ENCODE measurements at places on chromosomes 6 and 20.

- no peak for DNase-seq
Measured at GRCh38 chr6:143098054-143098671, 37.5 kb downstream of the AIG1 start.

GRCh38 chr6:81808851-81809570 lies 56.5 kb upstream of the TENT5A start:
- no peak for DNase-seq

GRCh38 chr6:15457121-15457650 lies 205.6 kb downstream of the DTNBP1 start:
- no peak for DNase-seq

DNA sequence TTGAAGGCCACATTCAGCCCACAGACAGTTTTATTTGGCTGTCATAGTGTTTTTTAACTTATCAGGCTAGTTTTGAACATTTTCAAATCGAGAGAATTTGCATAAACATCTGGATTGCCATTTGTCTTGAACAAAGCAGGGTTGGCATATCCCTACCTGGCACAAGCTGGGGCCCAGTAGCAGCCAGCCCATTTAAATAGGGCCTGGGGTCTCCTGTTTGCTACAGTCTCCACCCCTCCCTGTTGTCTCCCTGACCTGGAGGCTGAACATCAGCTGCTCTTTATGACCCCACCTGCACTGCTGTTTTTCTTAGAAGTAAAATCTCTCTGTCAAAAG lies 10.5 kb downstream of the BCAS4 start:
- DNase-seq = no peak

DNA sequence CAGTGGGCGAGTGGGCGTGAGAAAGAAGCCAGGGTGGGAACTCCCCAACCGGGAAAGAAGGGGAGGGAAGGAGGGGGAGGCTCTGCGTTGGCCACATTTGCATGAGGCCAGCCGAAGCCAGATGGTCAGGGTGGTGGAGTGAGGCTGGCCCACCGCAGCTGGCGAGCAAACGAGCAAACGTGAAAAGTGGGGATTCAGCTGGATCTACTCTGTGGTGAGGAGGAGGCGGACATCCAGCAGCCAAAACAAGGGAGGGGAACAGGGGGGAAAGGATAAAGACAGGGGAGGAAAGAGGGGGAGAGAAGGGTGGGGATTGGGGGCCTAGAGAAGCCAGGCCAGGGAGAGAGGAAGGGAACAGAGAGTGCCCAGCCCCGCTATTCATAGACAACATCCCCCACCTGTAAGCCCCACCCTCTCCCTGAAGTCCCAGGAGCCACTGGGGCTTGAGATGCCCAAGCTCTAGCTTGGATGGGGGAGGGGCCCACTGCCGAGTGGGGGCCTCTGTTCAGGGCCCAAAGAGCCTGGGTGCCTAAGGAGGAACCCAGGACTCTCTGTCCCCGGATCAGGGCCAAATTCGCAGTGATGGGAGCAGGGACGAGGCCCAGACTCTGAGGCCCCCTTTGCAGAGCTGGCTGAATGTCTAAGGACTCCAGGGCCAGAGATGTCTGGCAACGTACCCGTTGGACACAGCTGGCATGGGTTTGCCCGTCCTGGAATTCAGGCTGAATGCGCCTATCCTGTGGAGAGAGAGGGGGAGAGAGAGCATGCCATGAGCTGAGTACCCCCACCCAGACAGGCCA lies 45.1 kb downstream of the CPNE5 start:
- peak; percentile 76 for DNase-seq

GRCh38 chr20:17904027-17904426 lies 64.6 kb downstream of the SNX5 start:
- no peak for DNase-seq

DNA sequence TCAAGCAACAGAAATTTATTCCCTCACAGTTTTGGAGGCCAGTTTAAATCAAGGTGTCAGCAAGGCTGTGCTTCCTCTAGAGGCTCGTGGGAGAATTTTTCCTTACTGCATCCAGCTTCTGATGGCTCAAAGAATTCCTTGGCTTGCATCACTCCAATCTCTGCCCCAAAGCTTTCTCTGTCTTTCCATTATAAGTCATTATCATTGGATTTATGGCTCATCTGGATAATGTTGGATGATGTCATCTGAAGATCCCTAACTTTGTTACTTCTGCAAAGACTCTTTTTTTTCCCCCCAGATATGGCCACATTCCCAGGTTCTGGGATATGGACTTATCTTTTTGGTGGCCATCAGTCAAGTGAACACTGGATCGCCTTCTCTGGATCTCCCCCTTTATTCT lies 146.3 kb upstream of the B3GAT2 start:
- no peak for DNase-seq

- no peak for DNase-seq
Measured at GRCh38 chr6:123089226-123089625, 93.2 kb downstream of the CLVS2 start.

GRCh38 chr6:151181706-151182363 lies 57.9 kb upstream of the AKAP12 start:
- DNase-seq = no peak

DNA sequence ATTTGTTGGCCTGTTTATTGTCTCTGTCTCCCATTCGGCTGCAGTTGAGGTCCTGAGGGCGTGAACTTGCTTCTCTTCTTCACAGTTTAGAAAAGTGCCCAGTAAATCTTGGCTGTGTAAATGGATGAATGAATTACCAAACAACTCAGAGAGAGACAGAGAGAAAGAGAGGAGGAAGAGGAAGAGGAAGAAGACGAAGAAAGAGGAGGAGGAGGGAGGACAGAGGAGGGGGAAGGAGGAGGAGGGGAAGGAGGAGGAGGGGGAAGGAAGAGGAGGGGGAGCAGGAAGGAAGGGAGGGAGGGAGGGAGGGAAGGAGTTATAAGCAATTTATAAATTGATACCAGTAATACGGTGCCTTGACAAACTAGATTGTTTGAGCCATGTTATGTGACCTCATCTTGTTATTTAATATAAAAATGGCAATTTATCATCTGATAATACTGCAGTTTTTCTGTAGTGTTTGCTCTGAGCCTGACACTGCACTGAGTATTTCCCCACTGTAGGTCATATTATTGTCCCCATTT lies 18.7 kb downstream of the HCK start:
- no peak for DNase-seq

- no peak for DNase-seq
Measured at GRCh38 chr6:159440911-159441703, 251.9 kb downstream of the SOD2 start.

DNA sequence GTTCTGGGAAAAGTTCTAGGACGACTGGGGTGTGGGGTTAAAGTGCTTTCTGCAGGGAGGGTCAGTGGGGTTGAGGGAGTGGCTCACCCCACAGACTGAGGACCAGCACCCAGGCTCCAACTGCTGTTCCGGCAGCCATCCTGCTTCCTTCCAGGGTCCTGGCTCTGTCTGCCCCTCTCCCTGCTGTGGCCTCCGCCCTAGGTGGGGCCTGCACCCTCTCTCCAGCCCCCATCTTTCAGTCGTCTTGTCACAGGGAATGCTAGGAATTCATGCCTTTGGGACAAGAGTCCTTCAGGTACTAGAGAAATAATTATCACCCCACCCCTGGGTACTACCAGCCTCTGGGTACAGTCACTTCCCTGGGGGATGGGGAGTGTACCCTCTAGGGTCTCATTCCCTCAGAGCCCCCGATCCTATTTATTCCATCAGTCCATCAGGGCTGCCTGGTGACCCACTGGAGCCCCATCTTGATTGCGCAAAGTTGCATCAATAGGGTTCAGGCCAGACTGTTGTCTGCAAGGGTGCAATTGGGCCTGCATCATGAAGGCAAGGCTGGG lies at the start of gene AGER:
TSS of gene AGER (minus strand) at position 170 of the 557 bp plus-strand sequence. CDS start at position 139, 31 bp downstream.
- no peak for DNase-seq

DNA sequence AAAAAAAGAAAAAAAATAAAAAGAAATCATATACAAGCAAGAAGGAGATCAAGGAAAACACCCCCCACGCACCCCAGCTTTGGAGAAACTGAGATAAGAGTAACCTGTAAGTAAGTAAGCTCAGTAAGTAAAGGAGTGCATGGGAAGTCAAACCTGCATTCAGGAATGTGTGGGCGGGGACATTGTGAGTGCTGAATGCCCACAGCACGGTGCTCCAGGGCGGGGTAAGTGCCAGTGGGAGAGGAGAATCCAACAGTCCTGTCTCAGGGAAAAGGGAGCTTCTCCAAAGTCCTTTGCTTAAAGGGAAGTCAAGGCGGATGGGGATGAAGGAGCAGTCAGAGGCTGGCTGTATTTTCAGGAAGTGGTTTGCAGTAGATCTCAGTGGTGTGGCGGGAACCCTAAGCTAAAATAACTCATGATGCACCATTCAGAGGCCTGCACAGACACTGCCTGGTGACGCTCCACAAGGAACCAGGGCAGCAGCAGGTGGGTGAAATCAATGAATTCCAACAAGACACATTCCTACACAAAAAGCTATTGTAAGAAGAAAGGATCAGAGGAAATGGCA lies 368.0 kb downstream of the QKI start:
- DNase-seq = no peak

DNA sequence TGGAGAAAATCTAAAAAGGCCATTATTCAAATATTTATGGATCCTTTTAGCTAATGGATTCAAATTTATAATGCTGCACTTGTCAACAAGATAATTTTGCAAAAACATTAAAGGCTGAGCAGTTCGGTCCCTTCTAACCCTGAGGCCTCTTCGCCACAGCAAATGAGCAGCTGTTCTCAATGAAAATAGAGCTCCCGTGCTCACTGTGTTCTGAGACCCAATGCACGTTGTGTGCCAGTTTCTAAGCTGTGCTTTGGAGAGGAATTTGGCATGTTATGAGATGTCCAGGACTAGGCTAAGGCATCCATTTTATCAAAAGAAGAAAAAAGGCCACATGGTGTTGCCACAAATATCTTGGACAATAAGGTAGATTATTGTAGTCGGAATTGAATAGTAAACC lies 220.1 kb upstream of the TSHZ2 start:
- no peak for DNase-seq

DNA sequence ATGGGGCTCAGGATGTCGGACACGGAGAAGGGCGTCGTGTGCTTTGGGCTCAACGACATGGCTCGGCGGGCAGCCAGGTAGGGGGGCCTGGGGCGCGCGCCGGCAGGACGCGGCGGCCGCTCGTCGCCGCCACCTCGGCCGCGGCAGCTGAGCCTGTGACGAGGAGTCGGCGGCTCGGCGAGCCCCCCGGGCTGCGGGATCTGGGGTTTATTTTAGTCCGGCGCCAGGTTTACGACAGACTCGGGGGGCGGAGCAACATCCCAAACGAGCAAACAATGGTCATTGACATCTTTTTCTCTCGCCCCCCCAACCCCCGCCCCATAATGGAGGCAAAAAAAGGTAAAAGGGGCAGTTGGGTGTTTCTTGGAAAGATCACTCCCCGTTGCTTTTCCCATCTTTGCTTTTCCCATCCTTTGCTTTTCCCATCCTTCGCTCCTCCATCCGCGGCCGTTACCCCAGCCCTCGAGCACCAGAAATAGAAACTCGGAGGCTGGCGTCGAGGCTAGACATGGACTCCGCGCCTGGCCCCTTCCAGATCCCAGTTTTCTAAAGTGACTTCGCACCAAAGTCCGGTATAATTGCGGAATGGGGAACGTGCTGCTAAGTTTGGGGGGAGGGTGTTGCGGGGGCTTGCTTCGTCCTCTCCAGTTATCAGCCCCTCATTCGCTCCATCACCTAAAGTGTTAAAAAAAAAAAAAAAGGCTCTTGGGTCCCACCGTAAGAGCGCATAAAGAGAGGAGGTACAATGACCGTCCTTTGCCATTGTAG lies at the start of gene NKX2-4:
TSS of gene NKX2-4 (minus strand) at position 186 of the 768 bp plus-strand sequence. CDS start at position 59, 127 bp downstream.
- DNase-seq = no peak

DNA sequence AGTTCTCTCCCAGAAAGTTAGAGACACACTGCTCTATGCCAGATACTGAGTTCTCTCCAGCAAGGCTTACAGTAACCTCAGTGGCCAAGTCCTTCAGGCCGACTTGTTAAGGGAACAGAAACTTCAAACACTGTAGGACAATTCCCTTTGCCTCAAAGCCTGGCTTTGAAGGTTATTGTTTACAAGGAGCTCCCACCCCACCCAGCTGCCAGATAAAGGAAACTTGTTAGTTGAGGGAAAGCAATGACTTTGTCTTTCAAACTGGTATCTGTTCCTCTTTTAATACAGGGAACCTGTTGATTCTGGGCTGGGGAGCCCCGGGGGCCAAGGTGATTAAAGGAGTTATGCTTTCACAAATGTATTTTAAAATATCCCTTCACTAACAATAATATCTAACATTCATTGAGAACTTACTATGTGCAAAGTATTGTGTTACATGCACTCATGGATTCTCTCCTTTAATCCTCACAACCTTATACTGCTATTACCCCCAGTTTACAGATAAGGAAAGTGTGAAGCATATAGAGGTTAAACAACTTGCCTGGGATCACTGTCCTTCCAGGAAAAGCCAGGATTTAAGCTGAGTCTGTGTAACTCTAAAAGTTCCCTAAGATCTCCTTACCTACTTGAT lies 27.6 kb upstream of the CDKN1A start:
- DNase-seq = no peak

DNA sequence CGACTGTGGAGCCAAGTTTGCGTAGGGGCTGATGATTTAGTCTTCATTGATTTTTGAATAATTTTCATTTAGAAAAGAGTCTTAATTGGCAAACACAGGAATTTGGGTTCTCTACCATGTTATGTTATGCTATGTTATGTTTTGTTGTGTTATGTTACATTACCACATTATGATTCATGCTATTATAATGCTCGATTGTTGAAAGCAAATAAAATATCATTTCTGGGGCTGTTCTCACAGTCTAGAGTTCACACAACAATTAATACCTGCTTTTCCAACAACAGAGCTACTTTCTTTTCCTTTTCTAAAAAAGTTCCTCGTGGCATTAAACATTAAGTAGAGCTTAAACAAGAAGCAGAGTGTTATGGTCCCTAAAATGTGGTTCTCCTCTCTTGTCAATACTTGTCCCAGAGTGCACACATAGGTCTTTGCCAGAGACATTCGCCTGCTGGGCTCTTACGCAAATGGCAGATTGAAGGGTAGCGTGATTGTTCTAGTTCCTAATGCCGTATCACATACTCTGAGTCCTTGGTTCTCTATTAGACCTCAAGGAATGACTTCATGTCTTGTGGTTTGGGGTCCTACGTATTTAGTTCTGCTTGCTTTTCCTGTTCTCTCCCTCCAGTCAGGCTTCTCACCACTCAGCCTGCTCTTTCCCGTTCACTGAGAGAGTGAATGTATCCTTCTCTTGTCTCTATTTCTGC lies 370.3 kb downstream of the CD109 start:
- no peak for DNase-seq

- no peak for DNase-seq
Measured at GRCh38 chr6:47832386-47833100, 50.7 kb downstream of the OPN5 start.

- DNase-seq = no peak
Measured at GRCh38 chr20:4667371-4667773, 54.3 kb upstream of the PRND start.

- no peak for DNase-seq
Measured at GRCh38 chr6:11700118-11700718, 78.4 kb downstream of the ADTRP start.

DNA sequence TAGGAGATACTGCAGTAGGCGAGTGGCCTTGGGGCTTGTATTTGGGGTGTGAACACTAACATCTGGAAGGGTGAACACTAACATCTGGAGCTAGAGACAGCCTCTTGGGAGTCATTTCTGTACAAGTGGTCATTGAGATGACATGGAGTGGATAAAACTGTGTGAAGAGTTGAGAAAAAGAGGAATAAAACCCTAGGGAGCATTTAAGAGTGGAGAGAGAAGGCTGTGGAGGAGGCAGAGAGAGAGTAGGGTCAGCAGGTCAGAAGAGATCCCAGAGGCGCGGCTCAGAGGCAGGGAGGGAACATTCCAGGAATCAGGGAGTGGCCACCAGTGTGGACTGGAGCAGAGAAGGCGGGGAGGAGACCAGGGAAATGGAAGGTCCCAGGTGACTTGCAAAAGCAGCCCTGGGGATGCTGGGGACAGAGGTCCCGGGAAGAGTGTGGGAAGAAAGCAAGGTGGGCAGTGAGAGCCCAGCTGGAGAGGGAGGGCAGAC lies 202.0 kb upstream of the RNF24 start:
- DNase-seq = no peak

GRCh38 chr6:105797983-105798453 lies 288.1 kb upstream of the PRDM1 start:
- DNase-seq = no peak
